ENCODE measurements at places on chromosomes 7 and 10.

- no peak for DNase-seq
Measured at GRCh38 chr10:1687623-1688150, 49.6 kb downstream of the ADARB2 start.

- no peak for DNase-seq
Measured at GRCh38 chr7:142188154-142188553, 69.7 kb downstream of the PRSS58 start.

GRCh38 chr7:26612742-26613141 lies 251.6 kb downstream of the SKAP2 start:
- DNase-seq = no peak

- no peak for DNase-seq
Measured at GRCh38 chr10:16648366-16648765, 126.7 kb upstream of the C1QL3 start.

Data from NCI-H1105 treated with DMSO at 0.1 percent for 48 hours (cell line).